ENCODE measurements at places on chromosomes 11 and 22.

DNA sequence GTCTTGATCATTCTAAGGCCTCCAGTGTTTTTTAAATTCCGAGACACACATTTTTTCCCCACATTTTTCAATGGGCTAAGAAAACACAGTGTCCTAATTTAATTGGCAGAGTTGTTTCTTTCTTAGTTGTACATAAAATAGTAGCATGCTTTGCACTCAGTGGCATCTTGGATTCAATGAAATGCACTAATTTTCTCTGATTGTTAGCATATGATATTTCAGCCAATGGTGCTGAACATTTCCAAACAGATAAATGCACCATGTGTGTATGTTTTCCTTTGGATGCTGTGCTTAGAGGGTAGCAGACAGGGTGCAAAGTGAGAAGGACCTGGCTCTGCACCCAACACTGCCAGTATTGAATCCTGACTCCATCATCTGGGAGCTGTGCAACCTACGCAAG is 103.5 kb downstream of the LDLRAD3 start:
- DNase-seq, result no peak

GRCh38 chr11:126834149-126834548 is 166.4 kb downstream of the KIRREL3 start:
- DNase-seq, result no peak

- DNase-seq, result no peak
These were observed 56.7 kb downstream of the AMBRA1 start for GRCh38 chr11:46537121-46537520.

DNA sequence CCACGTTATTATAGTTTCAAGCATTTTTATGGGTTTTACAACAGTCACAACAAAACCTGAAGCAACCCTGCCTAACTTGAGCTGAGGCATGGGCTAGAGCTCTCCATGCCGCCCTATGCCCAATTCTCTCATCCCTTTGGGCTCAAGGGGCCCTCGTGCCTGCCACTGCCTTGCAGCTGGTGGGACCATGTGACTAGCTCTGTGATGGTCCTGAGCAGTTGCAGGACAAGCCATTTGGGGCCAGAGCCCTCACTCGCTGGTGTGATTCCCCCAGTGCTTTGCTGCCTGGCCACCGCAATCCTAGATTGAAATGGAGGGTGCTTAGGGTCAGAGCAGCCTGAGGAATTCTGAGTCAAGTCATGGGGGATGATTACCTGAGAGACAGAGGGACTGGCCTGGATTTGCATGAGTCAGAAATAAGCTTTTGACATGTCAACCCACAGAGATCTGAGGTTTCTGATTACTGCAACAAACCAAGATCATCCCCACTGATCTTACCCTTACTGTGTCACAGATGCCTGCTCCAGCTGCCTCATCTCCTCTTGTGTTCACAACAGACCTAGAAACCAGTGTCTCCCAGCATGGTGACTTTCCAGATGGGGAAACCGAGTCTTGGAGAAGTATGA is 323.7 kb downstream of the BRD1 start:
- DNase-seq, result no peak

- no peak for DNase-seq
These were observed 2.2 kb downstream of the HBG2 start for GRCh38 chr11:5252192-5252918.
